ENCODE measurements at places on chromosomes 11 and 22.
A peak's percentile ranks its signal among the peaks of the same experiment; 100 is the strongest.

- DNase-seq = no peak
These were observed 18.2 kb downstream of the MIF start for GRCh38 chr22:23912293-23912903.

GRCh38 chr11:94849839-94850238 lies 81.7 kb downstream of the AMOTL1 start:
- DNase-seq = no peak

GRCh38 chr11:130103296-130103814 lies 33.7 kb downstream of the APLP2 start:
- no peak for DNase-seq

DNA sequence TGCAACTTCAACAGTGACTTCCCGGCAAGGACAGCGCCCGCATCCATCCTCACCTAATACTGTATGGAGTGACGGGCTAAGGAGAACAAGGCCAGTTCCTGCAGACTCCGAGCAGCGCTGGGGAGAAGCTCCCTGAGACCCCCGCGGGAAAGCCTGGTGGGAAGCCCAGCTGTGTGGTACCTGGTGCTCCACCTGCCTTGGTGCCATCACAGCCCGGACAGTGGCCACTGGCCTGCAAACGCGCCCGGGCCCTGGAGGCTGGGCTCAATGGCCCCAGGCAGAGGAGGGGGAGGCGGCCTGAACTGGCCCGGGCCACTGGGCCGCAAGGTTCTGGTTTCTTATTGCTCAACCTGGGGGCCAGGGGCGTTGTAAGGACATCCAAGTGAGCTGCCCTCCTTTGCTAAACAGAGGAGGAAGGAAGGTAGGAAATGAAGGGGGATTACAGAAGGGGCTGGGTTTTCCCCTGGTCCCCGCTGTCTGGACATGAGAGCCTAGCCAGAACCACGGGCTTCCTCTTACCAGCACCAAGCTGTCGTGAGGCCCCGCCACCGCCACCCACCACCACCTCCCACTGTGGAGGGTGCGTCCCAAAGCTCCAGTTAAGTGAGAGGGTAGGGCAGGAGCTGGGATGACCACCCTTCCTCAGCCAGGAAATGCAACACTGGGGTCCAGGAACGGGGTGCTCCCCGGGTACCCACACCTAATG lies 8.5 kb upstream of the CDC42BPG start:
- peak; percentile 48 for DNase-seq

- peak; percentile 47 for DNase-seq
These were observed 12.3 kb downstream of the EHD1 start for GRCh38 chr11:64866173-64866491.

DNA sequence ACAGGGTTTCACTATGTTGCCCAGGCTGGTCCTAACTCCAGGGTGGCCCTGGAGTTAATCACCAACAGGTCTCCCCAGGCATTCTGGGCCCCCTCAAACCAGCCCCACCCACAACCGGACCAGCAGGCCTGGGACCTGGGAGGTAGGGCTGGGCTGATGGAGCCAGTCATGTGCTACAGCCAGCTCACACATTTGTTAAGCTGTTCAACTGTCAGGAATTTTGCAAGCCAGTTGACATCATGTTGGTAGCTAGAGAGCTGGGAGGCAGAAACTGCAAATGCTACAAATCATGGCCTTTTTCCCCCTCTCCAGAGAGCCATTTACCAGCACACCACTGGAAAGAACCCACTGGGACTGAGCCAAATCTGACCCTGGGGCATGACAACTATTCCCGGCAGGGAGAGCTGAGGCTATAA lies 6.8 kb downstream of the ARHGAP1 start:
- DNase-seq = no peak

DNA sequence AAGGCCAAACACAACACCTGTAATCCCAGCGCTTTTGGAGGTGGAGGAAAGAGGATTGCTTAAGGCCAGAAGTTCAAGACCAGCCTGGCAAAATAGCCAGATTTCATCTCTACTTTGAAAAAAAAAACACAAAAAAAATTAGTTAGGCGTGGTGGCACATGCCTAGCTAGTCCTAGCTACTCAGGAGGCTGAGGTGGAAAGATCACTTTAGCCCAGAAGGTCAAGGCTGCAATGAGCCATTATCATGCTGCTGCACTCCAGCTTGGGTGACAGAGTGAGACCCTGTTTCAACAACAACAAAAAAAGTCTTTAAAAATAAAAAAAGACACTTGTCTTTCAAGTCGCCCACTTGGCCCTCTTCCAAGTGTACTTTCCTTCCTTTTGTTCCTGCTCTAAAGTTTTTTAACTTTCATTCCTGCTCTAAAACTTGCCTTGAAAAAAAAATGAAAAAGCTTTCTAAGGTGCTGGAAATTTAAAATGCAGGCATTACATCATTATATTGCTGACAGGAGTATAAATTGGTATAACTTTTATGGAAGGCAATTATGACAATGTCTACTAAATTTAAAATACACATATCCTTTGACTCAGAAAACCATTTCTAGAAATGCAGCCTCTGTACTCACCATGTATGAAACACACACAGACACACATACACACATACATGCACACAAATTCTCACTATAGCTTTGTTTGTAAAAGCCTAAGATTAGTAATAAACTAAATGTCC lies 12.7 kb downstream of the LIPT2 start:
- DNase-seq = no peak

DNA sequence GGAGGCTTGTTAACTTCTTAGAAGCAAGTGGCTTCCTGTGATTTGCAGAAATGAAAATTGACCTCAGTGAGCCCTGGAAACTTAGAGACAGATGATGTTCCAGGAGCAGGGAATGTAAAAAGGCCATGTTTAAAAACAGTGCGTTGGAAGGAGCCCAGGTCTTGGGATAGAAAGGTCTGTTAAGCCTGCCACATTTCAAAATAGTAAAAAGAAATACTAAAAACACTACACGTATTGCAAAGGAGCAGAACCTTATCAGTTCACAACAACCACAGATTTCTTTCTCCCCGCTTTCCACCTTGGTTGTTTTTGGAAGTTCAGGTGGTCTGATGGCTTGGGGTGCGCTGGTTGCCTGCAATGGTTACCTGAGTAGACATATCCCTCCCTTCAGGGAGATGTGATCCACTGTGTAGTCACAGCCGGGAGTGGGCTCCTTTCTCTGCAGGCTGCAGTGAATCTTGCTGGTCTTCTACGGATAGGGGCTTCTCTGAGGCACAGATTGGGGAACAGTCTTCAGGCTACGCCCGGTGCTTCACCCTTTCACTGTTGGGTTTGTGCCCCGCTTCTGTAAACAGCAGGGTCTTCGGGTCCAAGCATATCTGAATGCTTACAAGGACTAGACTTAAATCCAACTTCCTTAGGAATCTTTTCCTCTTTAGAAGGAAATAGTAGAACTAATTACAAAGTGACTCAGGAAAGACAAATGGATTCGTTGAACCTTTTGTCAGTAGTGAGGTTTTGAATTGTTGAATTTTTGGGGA lies 1.9 kb downstream of the TEAD1 start:
- DNase-seq = no peak

DNA sequence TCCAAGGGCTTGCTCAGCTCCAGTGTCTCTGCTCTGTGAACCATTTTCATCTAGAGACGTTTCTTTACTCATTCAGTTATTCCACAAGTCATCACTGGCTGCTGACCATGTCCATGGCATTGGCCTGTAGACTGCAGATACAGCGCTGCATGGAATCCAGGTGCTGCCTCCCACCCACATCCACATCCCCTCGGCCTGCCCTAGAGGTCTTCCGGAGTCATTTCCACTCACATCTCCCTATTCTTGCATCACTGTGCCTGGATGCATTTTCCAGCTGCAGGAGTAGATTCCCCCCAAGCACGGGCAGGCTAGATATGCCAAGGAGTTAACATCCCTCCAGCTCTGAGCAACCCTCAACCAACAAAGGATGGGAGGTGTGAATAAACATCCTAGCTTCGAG lies 68.9 kb downstream of the CHST1 start:
- DNase-seq = no peak

- DNase-seq = no peak
These were observed 45.4 kb downstream of the GGTLC2 start for GRCh38 chr22:22689621-22690345.

- DNase-seq = no peak
These were observed 17.9 kb downstream of the IFITM10 start for GRCh38 chr11:1732418-1733008.

- DNase-seq = no peak
These were observed 1129.0 kb upstream of the TENM4 start for GRCh38 chr11:80569832-80570231.

DNA sequence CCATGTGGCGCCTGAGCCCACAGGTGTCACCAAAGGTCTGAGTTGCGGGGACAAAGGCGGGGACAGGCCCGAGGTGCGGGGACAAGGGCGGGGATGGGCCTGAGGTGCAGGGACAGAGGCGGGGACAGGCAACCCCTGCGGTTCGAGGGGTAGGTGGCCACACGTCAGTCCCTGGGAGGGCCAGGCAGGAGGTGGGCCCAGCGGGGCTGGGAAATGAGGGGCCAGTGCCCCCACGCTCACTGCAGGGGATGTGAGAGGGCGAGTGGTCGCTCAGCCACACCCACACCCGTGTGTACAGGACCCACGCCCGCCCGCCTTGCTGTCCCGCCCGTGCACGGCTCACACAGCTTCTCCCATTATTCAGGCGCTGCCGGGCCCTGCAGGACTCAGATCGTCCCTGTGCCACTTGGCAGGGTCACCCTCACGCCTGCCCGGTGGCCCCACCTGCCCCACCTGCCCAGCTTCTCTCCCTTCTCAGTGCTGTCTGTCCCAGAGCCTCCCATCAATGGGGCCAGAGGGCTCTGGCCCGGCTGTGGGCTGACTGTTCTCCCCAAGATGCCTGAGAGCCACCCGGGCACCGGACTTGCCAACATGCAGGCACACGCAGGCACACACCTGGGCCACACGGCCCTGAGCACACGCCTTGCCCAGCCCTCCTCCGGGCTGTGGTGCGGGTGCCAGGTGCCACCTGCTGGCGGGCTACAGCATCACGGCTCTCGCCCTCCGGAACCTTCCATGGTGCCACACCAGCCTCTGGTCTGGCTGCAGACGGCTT lies 14.2 kb upstream of the MUC6 start:
- DNase-seq = peak; percentile 77

DNA sequence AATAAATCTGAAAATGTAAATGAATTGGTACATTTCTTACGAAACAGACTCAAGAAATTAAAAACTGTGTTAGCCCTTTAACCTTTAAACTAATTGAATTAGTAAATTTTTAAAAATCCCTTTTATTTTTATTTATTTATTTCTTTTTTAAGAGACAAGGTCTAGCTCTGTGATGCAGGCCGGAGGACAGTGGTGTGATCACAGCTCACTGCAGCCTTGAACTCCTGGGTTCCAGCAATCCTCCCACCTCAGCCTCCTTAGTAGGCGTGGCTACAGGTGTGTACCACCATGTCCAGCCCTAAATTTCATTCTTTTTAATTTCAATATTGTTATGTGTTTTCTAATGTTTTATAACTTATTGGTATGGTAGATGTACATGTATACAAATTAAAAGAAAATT lies 72.6 kb downstream of the MYEOV start:
- no peak for DNase-seq

GRCh38 chr11:394034-394857 lies at the start of gene PKP3:
PKP3 (plus strand) TSS chr11:394209; CDS start chr11:394293, 84 bp downstream.
- DNase-seq = no peak

- peak; percentile 51 for DNase-seq
These were observed 16.3 kb upstream of the CYP2R1 start for GRCh38 chr11:14908214-14908880.

DNA sequence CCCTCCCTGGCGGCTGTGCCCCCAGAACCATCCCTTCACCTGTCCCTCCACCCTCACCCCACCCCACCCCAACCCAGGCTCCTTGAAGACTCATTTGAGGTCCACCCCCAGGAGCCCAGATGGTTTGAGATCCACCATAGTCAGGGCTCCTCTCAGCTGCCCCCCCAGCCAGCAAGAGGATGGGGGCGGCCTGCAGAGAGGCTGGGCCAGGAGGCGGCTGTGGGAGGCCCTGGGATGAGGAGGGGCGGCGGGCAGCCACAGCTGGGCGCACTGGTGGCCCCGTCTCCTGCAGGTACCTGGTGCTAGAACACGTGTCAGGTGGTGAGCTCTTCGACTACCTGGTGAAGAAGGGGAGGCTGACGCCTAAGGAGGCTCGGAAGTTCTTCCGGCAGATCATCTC lies 46.1 kb downstream of the MOB2 start:
- no peak for DNase-seq

Measured in CD4-positive, alpha-beta T cell treated with Interleukin-12 subunit alpha and Interleukin-12 subunit beta, for 1 hour (primary cell).